ENCODE measurements at places on chromosomes 7 and 10. TPM values are rescaled to one million over a fixed set of nuclear protein-coding genes. Genes with fewer than 3 reads are reported as not detected.

DNA sequence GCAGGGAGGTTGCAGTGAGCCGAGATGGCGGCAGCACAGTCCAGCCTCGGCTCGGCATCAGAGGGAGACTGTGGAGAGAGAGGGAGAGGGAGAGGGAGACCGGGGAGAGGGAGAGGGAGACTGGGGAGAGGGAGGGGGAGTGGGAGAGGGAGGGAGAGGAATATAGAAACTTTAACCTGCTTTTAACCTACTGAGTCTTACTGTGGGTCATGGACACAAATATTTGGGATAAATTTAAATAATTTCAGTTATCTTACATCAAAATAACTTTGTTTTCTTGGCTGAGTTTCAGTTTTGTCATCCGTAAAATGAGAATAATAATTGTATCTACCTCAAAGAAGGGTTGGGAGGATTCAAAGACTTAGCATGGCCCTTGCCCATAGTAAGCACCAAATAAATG is 319.8 kb downstream of the LRMDA start:
- no peak for DNase-seq

GRCh38 chr10:97529685-97530465 is 31.2 kb downstream of the UBTD1 start:
- DNase-seq = no peak

DNA sequence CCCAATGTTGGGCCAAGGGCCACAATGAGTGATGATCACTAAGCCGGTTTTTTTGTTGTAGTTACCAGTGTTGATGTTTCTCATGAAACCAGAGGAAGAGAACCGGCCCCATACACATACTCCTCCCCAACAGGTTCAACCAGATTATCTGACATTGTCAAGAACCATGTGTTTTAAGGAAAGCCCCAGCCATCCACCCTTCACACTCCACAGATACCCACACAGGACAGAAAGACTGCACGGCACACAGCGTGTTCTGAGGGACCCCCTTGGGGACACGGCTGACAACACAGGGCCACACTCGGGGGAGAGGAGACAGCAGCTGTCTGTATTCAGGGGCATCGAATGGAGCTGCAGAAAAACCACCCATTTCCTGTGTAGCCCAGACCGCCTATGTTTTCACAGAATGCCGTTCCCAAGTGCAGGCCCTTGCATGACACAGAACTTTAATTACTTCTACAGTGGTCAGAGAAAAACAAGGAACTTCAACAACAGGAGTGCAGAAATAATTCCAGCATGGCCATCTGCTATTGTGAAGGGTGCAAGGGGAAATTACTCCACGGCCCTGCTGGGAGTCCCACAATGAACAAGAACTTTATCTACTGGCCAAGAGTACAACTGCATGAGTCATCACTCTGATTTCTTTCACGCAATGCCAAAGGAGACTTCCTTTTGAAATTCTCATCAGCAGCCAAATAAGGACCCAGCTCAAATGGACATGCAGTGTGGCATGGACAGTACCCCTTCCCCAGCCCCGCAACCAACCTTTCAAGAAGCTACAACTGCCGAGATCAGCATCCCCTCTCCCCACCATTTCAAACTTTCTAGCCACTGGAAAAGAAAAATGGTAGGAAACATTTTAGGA is 2.3 kb downstream of the KLF6 start:
- peak; percentile 97 for DNase-seq

DNA sequence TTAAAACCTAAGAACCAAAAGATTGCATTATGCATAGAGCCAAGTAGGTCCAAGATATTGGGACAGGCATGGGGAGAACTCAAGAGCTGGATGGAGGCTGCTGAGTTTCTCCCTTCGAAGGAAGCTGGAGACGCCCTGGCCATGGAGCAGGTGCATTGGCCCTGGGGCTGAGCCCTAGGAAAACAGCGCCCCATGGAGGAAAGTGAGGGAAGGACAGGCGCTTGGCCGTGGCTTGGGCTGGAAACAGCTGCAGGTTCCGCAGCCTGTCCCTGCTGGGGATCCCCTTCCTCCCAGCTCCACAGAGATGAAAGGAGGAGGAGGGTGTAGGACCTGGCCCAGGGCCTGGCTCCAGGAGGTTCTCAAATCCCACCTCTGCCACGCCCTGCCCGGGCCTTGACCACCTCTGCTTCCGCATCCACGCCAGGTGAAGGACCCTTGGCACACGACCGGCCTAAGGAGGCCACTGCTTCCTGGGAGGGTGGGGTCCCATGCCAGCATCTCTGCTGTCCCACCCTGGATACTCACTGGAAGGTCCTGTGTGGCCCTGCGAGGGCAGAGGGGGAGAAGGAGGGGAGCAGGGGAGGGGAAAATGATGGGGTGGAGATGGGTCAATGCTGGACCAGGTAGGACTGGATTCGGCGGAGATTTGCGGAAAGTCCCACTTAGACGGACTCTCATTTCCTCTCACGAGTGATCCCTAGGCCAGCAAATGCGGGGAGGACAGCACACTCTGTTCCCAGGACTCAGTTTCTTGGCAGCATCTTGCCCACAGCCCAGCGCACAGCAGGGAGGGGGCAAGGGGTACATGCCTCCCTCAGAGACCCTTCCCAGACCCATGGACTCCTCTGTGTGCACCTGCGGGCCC is 258.6 kb upstream of the TCERG1L start:
- no peak for DNase-seq

GRCh38 chr7:101882005-101882421 is 64.6 kb downstream of the CUX1 start:
- DNase-seq = peak; percentile 96

DNA sequence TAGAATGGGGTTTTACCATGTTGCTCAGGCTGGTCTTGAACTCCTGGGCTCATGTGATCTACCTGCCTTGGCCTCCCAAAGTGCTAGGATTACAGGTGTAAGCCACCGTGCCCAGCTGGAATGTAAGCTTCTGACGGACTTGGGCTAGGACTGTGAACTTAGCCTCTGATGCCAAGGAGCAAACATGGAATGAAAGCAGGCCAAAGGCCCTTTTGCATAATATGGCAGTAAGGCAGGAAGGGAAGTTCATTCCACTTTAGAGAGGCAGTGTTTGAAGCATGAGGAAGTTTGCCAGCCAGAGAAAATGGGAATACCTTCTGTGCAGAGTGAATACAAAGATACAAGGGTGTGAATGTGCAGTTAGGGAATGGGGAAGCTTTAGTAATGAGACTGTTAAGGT is 20.3 kb downstream of the VCL start:
- DNase-seq = no peak

GRCh38 chr7:21346297-21346696 is 81.6 kb upstream of the SP4 start:
- no peak for DNase-seq

DNA sequence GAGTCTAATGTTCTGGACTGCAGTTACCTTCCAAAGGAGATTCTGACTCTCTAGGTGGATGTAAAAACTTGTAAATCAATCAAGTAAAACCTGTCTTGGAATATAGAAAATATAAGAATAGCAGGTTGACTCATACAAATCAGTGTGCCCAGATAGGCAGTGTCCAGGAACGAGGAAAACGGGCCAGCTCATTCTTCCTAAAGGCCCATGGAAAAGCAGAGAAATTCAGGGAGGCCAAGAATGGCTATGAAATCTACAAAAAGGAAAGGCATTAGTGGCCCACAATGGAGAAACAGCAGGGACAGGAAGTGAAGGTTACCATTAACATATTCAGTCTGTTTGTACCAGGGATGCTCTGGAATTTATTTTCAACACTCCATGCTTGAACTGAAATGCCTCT is 14.9 kb downstream of the GLI3 start:
- no peak for DNase-seq

DNA sequence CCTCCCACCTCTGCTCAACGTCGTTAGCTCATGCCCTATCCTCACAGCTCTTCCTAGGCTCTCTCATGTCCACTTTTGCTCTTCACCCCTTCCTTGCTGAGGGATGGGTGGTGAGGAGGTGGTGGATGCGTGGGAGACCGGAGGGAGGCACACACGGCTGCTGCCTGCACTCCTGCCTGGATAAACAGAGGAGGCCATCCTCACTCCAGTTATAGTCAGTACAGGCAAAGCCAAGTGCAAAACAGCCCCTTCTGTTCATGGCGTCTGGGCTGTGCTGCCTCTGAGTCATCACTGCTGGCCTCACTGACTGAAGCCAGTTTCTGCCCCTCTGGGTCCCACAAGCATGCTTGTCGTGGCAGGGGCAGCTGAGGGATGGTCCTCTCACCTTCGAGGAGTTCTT is 31.9 kb upstream of the LRRC4 start:
- DNase-seq = no peak

- peak; percentile 89 for DNase-seq
These were observed 50.0 kb upstream of the KMT2E start for GRCh38 chr7:104963991-104964385.

DNA sequence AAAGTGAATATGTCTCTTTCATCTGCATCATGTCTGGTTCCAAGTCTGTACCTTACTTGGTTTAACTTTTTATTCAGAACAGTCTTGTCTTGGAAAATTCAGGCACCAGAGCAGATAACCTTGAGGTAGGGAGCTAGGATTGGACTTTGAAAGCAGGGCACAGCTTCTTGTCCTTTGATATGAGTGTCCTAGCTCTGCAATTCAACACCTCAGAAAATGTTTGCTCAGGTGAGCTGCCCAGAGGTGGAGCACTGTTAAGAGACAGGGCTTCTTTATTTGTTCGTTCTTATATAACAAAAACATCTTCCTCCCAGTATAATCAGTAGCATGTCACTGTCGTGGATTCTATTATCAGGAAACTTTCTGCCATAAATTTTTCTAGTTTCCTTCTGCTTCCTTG is 118.3 kb downstream of the LRRC4 start:
- DNase-seq = no peak

- no peak for DNase-seq
These were observed 587.3 kb downstream of the DNAJB6 start for GRCh38 chr7:157923903-157924630.

DNA sequence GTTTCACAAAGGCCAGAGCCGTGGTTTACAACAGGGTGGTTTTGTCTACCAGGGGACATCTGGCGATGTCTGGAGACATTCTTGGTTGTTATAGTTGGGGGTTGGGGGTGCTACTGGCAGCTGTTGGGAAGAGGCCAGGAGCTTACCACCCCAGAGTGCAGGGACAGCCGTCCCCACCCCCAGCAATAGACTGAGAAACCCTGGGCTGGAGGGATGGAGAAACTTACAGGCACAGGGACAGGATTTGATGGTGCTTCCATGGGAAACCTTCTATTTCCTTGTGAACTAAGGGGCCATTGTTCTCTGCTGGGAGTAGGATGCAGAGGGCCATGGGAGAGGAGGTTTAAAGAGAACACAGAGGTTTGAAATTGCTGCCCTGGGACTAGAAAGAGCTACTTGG is 10.9 kb downstream of the ADCK2 start:
- no peak for DNase-seq

GRCh38 chr7:34087892-34088891 is 182.9 kb downstream of the BMPER start:
- peak; percentile 63 for DNase-seq

DNA sequence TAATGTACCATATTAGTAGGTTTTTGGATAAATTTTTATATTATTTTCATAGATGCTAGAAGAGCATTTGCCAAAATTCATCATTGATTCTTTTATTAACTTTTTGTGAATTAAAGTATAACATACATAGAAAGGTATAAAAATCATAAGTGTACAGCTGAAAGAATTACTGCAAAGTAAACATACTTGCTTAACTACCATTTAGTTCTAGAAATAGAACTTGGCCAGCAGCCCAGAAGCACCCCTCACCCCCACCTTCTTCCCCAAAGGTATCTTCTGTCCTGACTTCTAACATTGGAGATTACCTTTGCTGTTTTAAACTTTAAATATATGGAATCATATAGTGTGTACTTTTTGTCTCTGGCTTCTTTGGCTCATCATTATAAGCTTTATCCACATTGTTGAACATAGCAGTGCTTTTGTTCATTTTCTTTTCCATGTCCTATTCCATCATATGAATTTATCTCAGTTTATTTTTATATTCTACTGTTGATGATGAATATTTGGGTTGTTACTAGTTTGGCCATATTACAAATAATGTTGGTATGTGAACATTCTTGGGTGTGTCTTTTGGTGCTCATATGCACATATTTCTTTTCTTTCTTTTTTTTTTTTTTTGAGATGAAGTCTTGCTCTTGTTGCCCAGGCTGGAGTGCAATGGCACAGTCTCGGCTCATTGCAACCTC is 142.8 kb downstream of the ADK start:
- peak; percentile 53 for DNase-seq

GRCh38 chr10:67785098-67785497 is 52.9 kb downstream of the DNAJC12 start:
- no peak for DNase-seq

GRCh38 chr10:18666810-18667209 is 7.6 kb downstream of the ARL5B start:
- DNase-seq = peak; percentile 73

DNA sequence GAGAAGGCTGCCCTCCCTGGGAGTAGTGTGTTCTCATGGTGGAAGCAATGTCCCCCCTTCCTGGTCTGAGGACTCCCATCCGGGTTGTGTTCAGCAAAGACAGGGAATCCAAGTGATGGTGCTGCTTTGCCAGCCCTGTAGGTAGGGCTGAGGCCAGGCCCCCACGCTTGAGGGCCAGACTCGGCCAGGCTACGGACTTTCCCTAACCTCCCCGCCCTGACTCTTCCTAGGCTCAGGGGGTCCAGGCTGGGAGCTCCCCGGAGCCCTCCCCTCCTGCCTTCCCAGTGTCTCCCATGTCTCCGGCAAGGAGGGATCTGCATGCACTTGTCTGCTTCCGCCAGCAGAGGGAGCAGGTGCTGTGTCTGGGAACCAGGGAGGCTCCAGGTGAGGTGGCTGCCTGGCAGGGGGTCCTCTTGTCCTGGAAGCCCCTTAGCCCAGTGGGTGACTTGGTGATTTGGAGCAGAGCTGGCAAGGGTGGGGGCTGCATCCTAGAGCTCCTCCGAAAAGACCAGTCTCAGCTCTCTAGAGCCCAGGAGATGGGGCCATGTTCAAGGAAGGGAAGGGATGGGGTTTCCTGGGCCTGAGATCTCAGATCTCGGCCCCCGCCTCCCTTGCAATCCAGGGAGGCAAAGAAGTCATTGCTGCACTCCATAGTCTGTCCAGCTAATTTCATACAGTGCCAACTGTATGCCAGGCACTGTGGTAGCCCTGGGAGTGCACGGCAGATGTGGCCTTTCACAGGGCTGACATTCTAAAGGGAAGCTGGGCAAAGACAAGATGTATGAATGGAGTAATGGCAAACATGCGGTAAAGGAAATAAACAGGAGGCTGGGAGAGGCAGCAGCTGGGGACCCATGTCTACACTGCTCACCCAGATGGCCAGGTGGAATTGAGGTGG is 20.3 kb upstream of the SFRP5 start:
- DNase-seq = peak; percentile 47

DNA sequence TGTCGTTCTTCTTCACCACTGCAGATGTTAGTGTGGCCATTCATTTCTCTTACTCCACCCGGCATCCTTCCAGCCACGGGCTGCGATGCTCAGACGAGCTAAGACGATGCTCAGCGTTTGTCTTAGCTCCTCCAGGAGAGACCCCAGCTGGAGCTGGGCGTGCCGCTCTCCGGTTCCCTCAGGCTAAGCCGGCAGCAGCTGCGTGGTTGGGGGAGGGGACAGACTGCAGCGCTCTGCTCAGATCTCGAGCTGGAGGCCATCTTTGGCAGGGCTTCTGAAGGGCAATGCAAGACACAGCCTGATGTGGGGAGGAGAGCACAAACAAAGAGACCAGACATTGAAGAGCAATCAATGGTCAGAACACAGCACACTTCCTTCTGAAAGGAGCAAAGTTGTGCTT is 4.8 kb downstream of the INA start:
- peak; percentile 61 for DNase-seq

- DNase-seq = no peak
These were observed at the start of gene OR2A14 for GRCh38 chr7:144122876-144123275. TSS of gene OR2A14 (plus strand) at chr7:144123176. CDS start at chr7:144129113, 5,937 bp downstream.

Gene GATA3
- not detected for total RNA-seq

Gene SPAM1
- not detected for total RNA-seq

Gene FAM241B
- total RNA-seq = not detected

Gene PFKP
- total RNA-seq = 120 TPM

Gene HOXA4
- 0.97 TPM for total RNA-seq

Gene CPN1
- total RNA-seq = not detected

Gene NSUN6
- total RNA-seq = 6.8 TPM

Gene INPP5F
- 38.0 TPM for total RNA-seq
